ENCODE measurements at places on chromosomes 4 and X.

DNA sequence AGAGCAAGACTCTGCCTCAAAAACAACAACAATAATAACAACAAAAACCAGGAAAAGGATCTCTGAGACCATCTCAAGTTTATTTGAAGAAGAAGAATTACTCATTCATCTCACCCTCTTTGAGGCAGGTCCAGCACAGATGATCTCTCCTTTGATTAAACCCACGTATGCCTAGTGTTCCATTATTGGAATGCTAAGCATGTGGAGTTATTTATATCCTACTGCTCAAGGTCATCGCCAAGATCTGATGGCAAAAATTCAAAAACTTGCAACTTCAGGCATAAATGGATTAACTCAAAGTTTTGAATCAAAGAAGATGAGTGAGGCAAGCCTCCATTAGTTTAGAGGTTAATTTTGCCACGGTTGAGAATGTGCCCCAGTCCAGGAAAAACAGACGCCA is 184.2 kb downstream of the DHRSX start:
- DNase-seq: no peak

DNA sequence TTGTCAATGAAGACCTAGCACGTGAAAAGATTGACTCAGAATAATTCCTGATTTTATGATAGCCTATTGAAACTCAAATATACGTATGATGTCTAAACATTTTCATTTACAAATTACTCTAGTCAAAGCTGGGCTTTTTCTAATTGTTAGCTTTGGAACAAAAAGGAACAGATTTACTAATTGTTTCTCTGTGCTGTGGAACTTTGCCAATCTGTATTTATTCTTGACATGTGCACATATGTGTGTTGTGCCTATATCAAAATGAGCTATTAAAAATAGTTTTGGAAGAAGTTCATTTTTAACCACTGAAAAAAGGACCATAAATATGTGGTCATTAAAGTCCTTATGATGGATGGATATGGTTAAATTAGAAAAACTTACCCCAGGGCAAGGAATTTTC is 85.4 kb upstream of the PACRGL start:
- DNase-seq: no peak

DNA sequence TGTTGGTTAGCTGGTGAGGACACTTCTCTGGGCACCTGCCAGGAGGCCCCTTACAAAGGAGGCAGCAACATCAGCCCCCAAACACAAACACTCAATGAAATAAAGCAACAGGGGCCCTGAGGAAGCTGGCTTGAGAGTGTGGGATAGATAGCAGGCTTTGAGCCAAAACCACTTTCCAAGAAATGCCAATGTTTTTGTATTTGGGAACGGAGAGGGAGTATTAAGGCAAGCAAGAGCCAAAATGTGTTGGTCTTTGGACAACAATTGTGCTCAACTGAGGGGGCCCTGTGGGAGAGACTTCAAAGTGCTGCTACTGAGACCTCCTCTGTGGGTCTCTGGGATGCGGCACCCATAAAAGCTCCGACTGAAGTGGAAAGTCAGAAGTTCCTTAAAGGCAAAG is 41.0 kb downstream of the RAI2 start:
- no peak for DNase-seq

DNA sequence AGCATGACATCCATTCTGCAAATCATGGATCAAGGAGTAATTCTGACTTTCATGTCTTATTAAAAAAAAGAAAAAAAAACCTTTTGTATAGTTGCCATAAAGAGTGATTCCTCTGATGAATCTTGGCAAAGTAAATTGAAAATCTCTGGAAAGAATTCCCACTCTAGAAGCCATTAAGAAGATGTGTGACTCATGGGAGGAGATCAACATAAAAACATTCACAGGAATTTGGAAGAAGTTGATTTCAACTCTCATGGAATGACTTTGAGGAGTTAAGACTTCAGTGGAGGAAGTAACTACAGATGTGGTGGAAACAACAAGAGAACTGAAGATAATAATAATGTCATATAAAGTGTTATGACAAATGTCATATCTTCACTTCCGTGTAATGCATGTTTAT is 204.2 kb downstream of the PABPC4L start:
- DNase-seq: no peak

DNA sequence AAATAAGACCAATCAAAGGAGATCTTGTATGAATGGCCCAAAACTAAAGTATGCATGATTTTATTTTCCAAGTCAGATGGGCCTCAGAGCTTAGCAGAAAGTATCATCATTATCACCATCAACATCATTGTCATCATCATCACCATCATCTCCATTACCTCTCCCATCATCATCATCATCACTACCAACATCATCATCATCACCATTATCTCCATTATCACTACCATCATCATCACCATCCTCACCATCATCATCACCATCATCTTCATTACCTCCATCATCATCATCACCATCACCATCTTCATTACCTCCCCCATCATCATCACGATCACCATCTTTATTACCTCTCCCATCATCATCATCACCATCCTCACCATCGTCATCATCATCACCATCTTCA is 363.9 kb downstream of the DHRSX start:
- DNase-seq: no peak

GRCh38 chrX:101749436-101749835 is 89.8 kb upstream of the ARMCX2 start:
- no peak for DNase-seq

- DNase-seq: no peak
Observed at GRCh38 chr4:158890294-158890693, 121.5 kb downstream of the FNIP2 start.

GRCh38 chr4:14196131-14196530 is 568.6 kb upstream of the BOD1L1 start:
- DNase-seq: no peak

GRCh38 chr4:4862071-4862551 is 2.6 kb downstream of the MSX1 start:
- DNase-seq: no peak

DNA sequence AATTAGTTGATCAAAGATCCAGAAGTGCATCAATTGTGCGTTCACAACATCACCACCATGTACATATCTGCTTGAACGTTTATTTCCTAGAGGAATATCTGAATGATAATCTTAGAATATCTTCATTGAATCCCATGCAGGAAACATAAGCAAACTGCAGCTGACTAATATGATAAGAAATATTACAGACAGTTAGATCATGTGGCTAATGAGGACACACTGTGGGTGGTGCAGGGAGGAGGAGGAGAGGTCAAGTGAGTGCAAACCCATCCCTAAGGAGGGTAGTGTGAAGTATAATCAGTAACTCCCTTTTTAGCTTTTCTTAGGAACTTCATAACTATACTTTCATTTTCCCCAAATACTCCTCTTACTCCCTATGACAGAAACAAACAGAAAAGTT is 58.3 kb upstream of the HPGD start:
- DNase-seq: no peak

GRCh38 chr4:23915459-23916132 is 25.7 kb upstream of the PPARGC1A start:
- no peak for DNase-seq

- DNase-seq: no peak
Observed at GRCh38 chr4:151908734-151909497, 148.1 kb upstream of the GATB start.

DNA sequence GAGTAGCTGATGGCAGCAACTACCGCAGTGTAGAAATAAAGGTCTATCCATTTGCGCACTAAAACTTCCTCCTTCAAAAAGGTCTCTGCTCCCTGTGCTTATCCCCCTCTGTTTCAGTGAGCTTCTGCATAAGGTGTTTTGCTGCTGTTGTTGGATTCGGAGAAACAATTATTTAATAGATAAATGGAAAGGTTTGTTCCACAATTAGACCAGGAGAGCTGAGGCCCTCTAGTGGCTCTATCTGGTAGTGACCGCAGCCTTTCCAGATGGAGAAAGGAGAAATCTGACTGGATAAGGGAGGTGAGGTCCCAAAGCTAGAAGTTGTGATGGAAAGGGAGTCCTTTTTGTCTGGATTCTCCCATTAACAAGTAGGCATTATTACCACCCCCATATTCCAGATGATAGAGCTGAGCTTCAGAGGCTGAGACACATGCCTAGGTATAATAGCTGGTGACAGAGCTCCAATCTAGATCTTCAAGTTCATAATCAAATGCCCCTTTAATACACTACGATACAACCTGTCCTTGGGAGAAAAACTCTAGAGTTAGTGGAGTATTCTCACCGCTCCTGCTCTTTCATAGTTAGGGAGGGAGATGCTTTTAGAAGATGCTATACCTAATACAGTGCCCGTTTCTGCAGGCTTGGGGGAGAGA is 5.1 kb upstream of the GABRQ start:
- no peak for DNase-seq

- no peak for DNase-seq
Observed at GRCh38 chrX:103254171-103254824, 657 bp downstream of the TCEAL8 start.

GRCh38 chrX:67673741-67674274 is 130.0 kb downstream of the AR start:
- DNase-seq: no peak

DNA sequence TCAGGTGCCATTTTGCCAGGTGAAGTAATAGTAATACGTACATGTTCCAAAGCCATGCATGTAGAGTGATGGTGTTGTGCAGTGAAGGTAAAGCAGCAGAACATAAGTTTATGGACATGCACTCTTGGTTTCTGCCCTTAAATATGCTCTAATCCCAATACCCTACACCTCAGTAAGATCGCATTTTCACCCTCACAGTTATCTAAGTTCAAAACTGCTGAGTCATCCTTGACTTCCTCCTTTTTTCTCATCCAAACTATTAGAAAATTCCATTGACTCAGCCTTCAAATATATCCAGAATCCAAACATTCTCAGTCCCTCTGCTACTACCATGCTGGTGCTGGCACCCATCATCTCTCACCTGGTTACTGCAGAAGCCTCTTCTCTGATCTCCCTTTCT is 652.9 kb upstream of the IGFBP7 start:
- DNase-seq: no peak

DNA sequence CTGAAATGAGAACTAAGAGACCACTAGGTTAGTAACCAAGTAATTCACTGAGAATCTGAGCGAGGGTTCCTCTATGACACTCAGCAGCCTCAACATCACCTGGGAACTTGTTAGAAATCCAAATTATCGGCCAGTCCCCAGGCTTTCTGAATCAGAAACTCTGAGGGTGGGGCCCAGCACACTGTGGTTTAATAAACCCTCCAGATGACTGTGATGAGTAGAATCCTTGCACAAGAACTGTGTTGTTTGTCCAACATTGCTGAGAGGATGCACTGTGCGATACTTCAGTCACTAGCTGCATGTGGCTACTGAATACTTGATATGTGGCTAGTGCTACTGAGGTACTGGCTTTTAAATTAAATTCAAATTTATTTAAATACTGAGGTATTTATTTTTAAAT is 243.9 kb downstream of the MAML3 start:
- no peak for DNase-seq

DNA sequence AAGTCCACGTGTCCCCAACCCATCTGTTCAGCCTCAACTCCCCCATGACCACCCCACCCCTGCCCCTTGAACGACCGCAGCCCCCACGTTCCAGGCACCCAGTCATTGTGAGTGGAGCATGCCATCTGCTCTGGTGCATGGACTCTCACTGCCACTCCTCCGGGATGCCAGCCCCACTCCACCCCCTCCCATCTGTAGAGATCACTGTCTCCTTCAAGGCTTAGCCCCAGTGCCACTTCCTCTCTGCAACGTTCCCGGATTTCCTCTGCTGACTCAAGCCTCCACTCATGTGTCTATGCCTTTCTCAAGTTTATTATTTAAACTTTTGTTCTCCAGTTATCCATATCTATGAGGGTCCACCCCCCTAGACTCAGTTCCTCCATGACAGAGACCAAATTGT is 54.0 kb downstream of the MAML3 start:
- DNase-seq: no peak

DNA sequence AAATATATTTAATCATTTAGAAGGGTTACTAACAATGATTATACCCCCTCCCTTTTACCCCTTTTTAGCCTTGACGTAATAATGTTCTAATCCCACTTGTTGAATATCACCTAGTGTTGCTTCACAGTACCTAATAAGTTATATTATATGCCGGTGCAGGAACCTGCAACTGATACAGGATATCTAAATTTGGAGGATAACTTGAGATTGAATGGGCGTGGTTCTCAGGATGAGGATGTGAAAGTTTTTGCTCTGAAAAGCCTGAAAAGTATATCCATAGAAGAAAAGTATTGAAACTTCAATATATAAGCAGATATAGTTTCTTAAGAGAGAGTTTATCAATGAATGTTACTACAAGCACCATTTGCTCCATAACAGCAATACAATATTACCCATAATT is 59.8 kb downstream of the ZNF711 start:
- DNase-seq: no peak

GRCh38 chrX:1719270-1719669 is 104.4 kb downstream of the ASMT start:
- no peak for DNase-seq

GRCh38 chr4:163042306-163042705 is 124.4 kb downstream of the NAF1 start:
- no peak for DNase-seq

DNA sequence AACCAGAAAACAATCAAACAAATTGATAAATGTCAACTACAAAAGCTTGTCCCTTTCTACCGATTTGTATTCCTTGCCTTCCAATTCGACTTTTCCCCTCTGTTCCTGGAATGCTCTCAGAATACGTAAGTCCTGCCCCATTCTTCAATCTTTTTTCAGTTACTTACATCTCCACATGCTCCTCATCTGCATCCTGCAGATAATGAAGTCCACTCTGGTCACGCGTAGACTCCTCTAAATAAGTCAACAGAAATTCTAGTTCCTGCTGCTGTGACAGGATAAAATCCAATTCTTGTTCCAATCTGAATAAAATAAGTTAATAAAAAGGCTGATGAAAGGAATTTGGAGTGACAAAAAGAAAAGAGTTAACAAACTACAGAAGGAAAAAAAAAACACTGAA is 34.4 kb upstream of the RBM41 start:
- DNase-seq: no peak

GRCh38 chrX:31057691-31058090 is 14.2 kb downstream of the FTHL17 start:
- DNase-seq: no peak

GRCh38 chrX:9249051-9249846 is 215.3 kb upstream of the FAM9B start:
- no peak for DNase-seq

- no peak for DNase-seq
Observed at GRCh38 chr4:101010987-101011386, 336.3 kb downstream of the PPP3CA start.
